ENCODE measurements at places on chromosomes 12 and 14. TPM values are rescaled to one million over a fixed set of nuclear protein-coding genes. Genes with fewer than 3 reads are reported as not detected.
A peak's percentile ranks its signal among the peaks of the same experiment; 100 is the strongest.

GRCh38 chr12:38664661-38665269 is 240.6 kb downstream of the CPNE8 start:
- DNase-seq: no peak

- DNase-seq: no peak
Measured at GRCh38 chr12:47828976-47829482, 9.3 kb upstream of the HDAC7 start.

- no peak for DNase-seq
Measured at GRCh38 chr14:66965831-66966230, 223.4 kb upstream of the GARIN2 start.

GRCh38 chr12:106044773-106045172 is 94.0 kb downstream of the NUAK1 start:
- no peak for DNase-seq

DNA sequence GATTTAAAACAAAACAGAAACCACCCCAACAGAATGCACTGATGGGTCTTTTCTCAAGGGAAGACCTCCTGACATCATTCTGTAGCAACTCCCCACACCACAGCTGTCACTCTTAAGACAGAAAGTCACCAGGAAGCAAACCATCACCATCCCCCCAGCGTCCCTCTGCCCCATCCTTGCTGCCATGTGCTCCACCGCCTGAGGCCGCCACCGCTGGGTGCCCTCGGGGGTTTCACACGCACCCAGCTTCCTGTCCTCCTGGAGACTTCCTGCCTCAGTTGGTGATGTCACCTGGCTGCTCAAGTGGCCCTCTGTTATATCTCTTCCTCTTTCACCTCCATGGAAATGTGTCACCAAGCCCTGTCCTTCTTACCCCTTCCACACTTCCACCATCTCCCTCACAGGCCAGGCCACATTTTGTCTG is 71.4 kb upstream of the GPR68 start:
- DNase-seq: no peak

DNA sequence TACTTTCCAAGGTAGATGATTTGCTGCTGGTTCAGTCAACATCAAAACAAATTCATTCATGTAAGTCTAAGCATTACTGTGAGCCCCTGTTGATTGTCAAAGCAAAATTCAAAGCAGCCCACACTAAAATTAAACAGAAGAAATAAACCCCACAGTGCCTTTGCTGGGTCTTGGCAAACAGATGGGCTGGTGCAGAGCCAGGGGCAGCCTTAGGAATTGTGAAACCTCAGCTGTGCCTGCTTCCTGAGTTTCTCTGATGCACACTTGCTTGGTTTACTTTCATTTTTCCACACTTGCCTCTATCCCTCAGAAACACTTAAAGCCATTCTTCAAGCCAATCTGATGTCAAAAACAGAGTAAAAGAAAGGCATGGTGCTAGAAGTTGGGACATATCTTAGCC is 6.6 kb upstream of the PLEKHG7 start:
- DNase-seq: peak; percentile 55

GRCh38 chr14:61433169-61433568 is 111.8 kb downstream of the PRKCH start:
- no peak for DNase-seq

DNA sequence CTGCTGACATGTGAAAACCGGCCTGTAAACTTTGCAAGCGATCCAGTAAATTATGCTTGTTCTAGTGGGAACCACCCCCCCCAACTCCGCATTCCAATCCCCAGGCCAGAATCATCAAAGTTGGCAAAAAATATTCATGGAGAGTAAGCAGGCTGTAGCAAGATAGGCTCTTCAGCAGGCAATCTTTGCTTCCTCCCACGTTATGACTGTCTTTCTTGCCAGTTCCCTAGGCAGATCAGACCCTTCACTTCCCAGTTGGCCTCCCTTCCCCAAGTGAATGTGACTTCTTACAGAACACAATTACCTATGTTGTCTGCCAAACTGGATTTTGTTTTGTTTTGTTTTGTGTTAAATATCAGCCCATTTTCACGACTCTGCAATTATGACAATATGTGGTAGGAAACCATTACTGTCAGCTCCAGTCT is 1.2 kb upstream of the PTGER2 start:
- DNase-seq: peak; percentile 82

GRCh38 chr14:66081594-66082376 is 404.4 kb upstream of the CCDC196 start:
- DNase-seq: peak; percentile 67

GRCh38 chr12:51922762-51923505 is 15.6 kb downstream of the ACVRL1 start:
- DNase-seq: no peak

DNA sequence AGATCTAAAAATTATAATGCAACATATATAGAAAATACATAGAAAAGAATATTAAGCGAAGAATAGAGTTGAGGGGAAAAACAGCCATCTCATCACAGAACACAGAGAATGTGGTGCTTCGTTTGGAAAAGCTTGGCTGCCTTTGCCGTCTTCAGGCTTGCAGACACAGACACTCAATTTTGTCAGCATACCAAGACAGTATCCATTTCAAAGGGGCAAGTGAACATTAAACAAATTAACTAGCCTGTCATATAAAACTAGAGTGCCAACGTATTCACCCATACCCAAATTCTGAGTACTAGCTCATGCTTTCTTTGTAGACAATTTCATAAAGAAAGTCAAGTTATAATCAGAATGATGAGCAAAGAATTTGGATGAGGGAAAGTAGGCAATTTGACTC is 40.5 kb downstream of the DMAC2L start:
- DNase-seq: no peak

DNA sequence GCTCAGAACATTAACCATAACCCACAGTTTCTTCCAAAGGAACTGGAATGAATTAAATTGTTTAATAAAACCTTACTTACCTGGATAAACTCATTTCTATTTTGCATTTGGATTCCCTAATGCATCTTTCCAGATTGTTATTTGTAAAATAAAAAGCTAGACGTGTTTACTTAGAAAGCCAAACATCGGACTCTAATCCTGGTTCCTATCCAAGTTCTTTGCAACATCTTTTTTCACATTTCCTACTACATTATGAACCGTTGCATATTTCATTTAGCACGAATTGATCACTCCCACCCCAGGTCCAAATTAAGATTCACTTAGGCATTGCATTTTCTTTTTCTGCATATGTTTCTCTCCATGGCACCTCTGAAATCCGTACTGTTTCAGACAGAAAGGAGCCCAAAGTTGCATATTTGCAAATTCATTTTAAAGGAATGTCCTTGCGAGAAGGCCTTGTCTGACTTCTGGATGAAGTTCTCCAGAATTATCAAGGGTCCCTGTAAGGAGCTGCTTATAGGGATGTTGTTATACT is 164.4 kb upstream of the GSC start:
- no peak for DNase-seq

DNA sequence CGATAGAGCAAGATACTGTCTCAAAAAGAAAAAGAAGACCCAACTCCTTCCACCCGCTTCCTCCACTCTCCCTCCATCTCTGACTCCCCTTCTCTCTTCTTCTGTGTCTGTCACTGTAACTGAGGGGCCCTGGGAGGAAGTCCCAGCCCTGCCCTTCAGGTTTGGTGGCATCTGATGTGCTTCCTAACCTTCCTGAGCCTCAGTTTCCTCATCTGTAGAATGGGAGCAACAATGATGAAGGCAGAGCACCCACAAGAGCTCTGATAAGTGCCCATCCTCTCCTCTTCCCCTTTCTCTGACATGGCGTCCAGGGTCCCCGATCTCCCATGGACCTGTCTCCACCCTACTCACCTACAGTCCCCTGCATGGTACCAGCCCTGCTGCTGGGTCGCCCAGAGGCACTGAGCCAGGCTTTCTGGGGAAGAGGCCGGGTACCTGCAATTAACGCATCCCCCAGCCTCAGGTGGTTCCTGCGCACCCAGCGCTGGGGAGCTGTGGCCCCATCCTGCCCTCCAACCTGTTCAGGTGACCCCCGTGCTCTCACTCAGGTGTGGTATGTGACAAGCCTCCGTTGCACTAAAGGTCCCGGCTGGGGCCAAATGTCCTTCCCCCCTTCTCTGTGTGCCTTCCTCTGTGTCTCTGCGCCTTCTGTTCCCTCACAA is 13.2 kb downstream of the FOXN4 start:
- DNase-seq: no peak

DNA sequence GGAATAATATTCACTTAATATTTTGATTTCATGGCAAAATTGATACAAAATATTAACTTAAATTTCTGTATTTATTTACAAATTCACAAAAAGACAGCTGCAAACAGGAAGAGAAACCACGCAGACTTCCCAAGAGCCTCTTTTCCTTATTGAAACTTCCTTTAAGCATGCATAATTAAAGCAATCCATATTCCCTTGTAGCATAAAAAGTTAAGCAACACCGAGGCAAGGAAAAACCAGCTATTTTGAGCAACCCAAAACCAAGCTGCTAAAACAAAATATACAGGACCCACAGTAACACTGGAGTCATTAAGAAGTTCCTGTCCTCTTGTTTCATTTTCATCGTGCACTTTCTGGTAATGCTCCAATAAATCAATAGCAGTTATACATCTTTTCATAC is 58.0 kb downstream of the EEA1 start:
- no peak for DNase-seq

GRCh38 chr14:105139831-105140239 is 28.7 kb downstream of the JAG2 start:
- no peak for DNase-seq

- DNase-seq: peak; percentile 46
Measured at GRCh38 chr14:54625112-54625511, 58.2 kb downstream of the SAMD4A start.

DNA sequence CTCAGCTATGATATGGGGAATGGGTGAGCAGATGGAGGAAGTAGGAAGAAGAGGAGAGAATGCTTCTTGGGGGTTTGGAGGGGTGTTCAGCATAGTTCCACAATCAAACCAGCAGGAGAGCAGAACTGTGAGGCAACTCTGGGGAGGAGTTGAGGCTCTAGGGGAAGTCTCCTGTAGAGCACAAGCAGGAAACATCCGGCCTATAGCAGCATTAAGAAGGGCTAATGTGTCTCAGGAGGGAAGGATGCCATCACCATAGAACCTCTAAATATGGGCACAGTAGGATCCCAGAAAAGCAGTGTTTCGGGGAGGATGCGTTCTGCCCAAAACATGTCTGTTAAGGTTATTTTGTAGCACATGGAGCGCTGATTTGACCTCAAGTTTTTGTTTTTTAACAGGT is 8.4 kb upstream of the SALL2 start:
- no peak for DNase-seq

DNA sequence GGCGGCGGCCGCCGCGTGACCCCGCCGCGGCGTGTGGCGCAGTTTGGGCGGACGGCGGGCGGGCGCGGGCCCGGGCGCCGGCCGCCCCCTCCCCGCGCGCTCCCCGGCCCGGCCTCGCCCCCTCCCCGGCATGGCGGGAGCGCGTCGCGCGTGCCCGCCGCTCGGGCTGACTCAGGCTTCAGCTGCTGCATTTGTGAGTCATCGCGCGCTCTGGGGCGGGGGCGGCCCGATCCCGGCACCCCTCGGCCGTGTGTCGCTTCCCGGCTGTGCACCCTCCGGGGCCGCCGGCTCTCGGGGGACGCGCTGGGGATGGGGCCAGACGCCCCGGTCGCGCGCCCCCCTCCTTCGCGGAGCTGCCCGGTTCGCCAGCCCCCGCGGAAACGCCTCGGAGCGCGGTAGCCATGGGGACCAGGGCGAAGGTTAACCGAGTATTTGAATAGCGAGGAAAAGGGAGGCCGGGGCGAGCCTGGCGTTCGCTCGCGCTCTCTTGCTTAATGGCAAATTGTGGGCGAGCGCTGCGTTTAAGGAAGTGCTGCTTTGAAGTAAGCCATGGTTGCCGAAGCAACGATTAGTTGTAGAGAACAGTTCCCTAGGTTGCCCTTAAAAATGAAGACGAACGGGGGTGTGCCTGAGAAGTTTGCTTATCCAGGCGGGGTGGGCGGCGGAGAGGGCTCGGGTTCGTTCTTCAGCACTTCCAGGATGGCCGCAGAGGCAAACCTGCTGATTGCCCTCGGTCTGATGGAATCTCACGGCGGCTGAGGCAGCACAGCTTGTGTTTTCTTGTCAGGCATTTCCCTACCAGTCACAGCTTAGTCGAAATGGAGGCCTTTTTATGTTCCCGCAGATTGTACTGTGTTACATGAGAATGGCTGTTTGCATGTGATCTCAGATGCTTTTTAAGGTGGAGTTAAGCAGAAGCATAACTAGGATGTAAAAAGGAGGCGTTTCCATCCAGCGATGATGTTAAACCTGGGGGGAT is 896 bp downstream of the EIF5 start:
- peak; percentile 49 for DNase-seq

DNA sequence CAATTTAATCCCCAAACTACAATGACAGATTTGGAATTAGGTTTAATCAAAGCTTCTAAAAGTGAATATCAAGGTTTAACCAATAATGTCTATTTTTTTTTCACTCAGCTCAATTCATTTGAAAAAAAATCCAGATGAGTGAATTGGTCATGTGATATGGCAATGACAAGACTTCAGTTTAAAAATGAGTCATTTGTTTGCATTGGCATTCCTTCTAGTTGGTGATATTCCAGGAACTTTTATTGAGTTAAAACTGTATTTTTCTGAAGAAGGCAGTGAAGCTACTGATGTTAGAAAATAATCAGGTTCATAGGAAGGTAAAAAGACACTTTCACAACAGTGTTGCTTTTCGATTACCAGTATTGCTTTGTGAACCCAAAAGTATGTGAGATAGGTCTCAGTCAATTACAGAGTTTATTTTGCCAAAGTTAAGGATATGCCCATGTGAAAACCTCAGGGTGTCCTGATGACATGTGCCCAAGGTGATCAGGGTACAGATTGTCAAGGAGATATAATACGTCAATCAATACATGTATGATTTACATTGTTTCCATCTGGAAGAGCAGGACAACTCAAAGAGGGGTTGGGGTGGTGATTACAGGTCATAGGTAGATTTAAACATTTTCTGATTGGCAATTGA is 1214.9 kb downstream of the GALC start:
- no peak for DNase-seq

DNA sequence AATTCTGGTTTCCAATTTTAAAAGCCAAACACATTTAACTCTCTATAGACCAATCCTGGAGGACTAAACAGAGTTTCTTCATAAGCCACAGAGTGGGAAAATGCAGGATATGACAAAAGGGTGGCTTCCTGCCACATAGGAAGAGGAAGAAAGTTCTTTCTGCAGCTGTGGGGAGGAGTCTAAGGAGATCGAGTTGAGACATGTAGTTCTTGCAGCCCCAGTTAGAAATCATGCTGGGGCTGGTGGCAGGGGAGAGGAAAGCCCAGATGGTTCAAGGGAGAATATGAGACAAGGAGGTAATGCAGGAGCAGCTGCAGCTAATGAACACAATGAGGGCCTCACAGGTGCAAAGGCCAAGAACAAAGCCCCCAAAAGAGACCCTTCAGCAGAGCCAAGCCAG is 85.0 kb upstream of the ARID2 start:
- no peak for DNase-seq

- no peak for DNase-seq
Measured at GRCh38 chr12:72057330-72057914, 118.8 kb downstream of the TPH2 start.

The FLVCR2 gene
- 6.5 TPM for polyA plus RNA-seq

The GALNT9 gene
- 4.2 TPM for polyA plus RNA-seq

The CSAD gene
- 117 TPM for polyA plus RNA-seq

The CLEC4A gene
- 2.5 TPM for polyA plus RNA-seq

The PLA2G1B gene
- 0.87 TPM for polyA plus RNA-seq

The CLEC2A gene
- not detected for polyA plus RNA-seq

The LRRK2 gene
- 6.4 TPM for polyA plus RNA-seq

The CCDC198 gene
- polyA plus RNA-seq: 78.3 TPM

The ATG14 gene
- polyA plus RNA-seq: 29.5 TPM

The NKX2-1 gene
- polyA plus RNA-seq: 116 TPM

The DDX54 gene
- polyA plus RNA-seq: 42.3 TPM

The CMKLR1 gene
- 12.7 TPM for polyA plus RNA-seq

The RPGRIP1 gene
- 0.74 TPM for polyA plus RNA-seq
